H1 (cell line): ENCODE measurements at places on chromosomes 13 and 19. TPM values are rescaled to one million over a fixed set of nuclear protein-coding genes. Genes with fewer than 3 reads are reported as not detected.
A peak's percentile ranks its signal among the peaks of the same experiment; 100 is the strongest.

The SOX21 gene
- 3.9 and 4.2 TPM in 2 replicates for total RNA-seq

The DCT gene
- not detected in 2 replicates for total RNA-seq

The SRRM5 gene
- total RNA-seq = 0.11 and 0.25 TPM in 2 replicates

The NCAN gene
- total RNA-seq = 2.7 and 2.8 TPM in 2 replicates

GRCh38 chr19:48428670-48429069, 17.1 kb upstream of the GRWD1 start:
- no peaks in the 10 kb centered on the region for H3K36me3 ChIP-seq
- H3K4me3 ChIP-seq = no peak overlapping the region
- no peaks in the 10 kb centered on the region for H3K4me1 ChIP-seq
- no peak overlapping the region for H3K27ac ChIP-seq

GRCh38 chr19:15455996-15456395, 6.2 kb upstream of the WIZ start:
- no peak overlapping the region for H3K27ac ChIP-seq
- H3K4me3 ChIP-seq = peak overlapping the region; percentile 29; the same call in 1 of the 2 replicates
- DNase-seq = no peak
- H3K27me3 ChIP-seq = peaks cover 69% of the 10 kb centered on the region

DNA sequence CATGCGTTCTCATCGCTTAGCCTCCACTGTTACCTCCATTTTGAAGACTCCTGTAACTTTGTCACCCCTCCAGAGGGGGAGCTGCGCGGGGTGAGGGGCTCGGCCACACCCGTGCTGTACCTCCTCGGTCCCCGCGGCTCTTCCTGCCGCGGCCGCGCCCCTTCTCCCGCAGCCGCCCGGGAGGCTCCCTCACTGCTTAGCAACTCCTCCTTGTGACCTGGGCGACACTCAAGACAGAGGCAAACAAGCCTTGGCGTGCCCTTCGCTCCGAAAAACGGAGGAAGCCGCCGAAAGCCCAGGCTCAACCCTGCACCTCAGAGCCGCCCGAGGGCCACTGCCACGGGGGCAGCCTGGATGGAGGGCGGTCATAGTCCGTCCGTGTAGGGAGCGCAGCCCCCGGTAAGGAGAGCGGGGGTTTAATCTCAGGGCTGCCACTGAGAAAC, 494.3 kb downstream of the FOXO1 start:
- H3K4me3 ChIP-seq = peak overlapping the region; percentile 52
- no peak overlapping the region for H3K27ac ChIP-seq
- no peaks in the 10 kb centered on the region for H3K36me3 ChIP-seq

DNA sequence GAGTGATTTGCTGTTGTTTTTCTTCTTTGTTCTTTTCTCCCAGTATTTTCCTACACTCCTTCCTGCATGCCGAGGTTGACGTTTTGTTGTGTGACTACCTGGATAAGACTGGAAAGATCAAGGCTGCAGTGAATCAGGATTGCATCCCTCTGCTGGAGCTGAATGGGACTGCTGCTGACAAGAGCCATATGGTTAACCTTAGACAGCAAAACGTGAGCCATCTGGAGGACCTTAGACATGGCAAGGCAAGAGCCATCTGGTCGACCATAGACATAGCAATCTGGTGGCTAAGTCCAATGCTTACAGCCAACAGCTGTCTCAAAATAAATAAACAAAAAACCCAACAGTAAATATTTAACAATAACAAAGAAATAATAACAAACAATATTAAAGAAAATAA, 42.6 kb upstream of the ZNF91 start:
- no peaks in the 10 kb centered on the region for H3K36me3 ChIP-seq
- no peak overlapping the region for H3K27ac ChIP-seq
- no peak for DNase-seq
- H3K27me3 ChIP-seq = no peaks in the 10 kb centered on the region
- H3K4me1 ChIP-seq = no peaks in the 10 kb centered on the region

GRCh38 chr19:48258350-48258749, 2.6 kb upstream of the CARD8 start:
- no peaks in the 10 kb centered on the region for H3K27me3 ChIP-seq
- DNase-seq = no peak
- no peak overlapping the region for H3K4me3 ChIP-seq
- no peaks in the 10 kb centered on the region for H3K4me1 ChIP-seq
